Germinal center (tissue), 1 donor: ENCODE measurements at places on chromosomes 3 and 15.

DNA sequence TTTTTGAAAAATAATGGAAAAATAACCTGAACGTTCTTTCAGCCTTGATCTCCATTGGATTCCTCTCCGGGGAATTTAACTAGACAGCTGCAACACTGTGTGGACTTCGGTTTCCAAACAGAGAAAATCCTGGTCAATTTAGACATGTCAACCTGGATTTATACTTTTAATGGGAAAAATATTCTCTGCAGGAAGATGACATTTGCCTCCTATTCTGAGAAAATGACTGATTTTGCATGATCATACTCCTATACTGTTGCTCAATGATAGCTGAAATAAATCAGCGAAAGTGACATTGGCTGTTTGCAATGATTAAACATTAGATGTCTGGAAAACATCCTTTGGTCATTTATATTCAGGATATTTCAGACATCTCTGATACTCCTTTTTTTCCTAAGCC lies 94.8 kb downstream of the GABRG3 start:
- no peak for DNase-seq

DNA sequence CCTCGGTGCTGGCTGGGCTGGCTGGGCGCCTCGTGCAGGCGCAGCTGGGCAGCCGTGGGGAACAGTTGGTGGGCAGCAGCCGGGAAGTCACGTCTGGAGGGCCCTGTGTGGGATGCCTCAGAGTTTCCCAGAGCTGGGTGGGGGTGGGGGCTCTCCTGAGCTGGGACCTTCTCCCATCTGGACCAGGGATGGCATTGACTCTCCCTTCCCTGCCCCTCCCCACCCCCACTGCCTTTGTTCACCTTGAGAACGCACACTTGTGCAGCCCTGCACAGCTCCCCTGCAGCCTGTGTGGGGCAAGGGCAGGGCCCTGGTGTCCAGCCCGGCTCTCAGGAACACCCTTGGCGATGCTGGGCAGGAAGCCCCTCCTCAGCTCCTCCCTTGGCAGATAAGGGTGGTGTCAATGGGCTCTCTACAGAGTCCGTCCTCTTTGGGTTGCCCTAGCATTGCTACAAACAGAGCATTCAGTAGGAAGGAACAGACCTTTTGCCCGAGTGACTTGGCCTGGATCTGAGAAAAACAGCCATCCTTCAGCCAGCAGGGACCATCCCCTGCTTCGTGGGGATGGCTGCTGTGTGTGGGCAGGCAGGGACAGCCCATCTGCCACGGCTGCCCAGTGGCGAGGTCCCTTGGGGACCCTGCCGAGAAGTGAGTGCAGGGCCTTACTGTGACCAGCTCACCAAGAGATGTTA lies 25.5 kb upstream of the KLF13 start:
- peak; percentile 76 for DNase-seq

- DNase-seq: no peak
Observed at GRCh38 chr15:31069360-31070000, 32.0 kb downstream of the TRPM1 start.

GRCh38 chr15:100341239-100341749 lies 481 bp downstream of the ADAMTS17 start:
- DNase-seq: peak; percentile 13

DNA sequence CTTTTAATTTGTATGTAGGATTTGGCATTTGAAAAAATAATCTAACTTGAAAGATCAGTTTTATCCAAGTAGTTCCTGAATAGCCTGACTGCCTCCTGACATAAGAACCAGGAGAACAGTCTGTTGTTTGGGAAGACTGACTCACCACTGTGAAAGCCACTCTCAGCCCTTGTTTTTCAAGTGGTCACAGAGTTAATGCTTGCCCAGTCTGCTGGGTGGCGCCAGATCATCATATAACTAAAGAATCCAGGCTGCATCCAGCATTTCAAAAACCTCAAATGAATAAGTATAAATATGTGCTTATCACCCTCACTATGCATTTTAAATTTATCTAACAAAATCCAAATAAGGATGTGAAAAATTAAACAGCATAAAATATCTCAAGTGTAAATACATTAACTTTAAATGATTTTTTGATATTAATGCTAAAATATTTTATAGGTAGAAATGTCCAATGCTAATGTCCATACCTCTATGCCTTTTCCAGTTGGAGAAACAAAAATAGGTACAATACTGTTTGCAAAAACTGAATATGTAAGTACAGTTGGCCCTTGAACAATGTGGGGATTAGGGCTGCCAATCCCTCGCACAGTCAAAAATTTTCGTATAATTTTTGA lies 26.9 kb upstream of the ZBBX start:
- no peak for DNase-seq

DNA sequence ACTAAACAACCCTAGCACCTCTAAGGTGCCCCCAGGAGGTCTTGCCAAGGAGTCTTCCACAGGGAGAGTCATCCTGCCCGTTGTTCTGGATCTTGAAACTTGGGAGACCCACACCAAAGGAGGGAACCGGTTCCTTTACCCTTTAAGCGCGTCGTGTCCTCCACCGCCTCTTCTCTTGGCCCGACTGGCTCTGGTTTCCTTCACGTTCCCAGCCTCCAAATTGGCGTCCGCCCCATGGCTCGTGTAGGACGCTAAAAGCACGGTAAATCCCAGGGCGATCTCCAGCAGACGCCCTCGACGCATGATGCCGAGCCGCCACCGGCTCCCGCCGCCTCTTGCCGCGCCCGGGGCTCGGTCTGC lies 1.1 kb downstream of the FBN1 start:
- no peak for DNase-seq

GRCh38 chr3:140376136-140376889 lies 301.6 kb upstream of the TRIM42 start:
- no peak for DNase-seq

- no peak for DNase-seq
Observed at GRCh38 chr3:55588146-55588765, 101.2 kb upstream of the WNT5A start.

DNA sequence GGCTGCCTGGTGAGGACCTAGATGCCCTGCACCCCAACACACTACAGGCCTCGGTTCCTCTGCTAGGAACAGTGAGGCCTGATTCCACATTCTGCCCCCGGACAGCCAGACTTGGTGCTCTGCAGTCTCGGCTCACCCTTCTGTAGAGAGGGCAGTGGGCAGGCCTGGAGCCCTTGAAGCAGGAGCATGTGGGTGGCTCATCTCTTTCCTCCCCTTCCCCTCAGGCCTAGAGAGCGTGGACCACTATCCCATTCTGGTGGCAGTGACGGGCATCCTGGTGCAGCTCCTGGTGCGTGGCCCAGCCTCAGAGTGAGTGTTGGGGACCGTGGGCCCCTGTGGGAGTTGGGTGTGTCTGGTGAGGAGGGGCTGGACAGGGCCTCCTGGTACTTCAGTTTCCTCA lies 3.3 kb downstream of the AMIGO3 start:
- DNase-seq: no peak
